ENCODE measurements at places on chromosomes 16 and 17.

DNA sequence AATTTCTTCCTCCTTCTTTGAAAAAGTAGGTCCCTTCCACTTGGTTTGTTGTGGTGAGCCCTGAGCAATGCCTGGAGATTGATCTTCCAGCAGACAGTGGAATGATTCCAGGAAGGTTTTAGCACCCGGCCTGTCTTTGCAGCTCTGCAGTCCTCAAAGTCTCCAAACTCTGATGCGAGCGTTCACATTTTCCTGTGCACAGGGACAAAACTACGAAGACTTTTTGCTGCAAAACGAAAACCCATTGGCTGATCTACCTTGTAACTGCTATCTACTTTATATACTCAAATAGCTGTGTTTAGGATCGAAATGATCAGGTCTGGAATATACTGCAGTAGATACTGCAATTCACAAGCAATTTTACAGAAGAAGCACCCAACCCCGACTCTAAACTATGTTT, 21.7 kb downstream of the G6PC1 start:
- no peak for DNase-seq

- DNase-seq, result no peak
Measured at GRCh38 chr17:50891577-50891989, 25.4 kb upstream of the TOB1 start.

DNA sequence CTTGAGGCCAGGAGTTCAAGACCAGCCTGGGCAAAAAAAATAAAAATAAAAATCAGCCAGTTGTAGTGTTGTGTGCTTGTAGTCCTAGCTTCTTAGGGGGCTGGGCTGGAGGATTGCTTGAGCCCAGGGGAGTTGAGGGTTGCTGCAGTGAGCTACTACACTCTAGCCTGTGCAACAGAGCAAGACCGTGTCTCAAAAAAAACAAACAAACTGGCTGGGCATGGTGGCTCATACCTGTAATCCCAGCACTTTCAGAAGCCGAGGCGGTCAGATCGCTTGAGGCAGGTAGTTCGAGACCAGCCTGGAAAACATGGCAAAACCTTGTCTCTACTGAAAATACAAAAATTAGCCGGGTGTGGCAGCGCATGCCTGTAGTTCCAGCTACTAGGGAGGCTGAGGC, 4.9 kb upstream of the UBALD2 start:
- no peak for DNase-seq

GRCh38 chr17:4833941-4834680, 971 bp downstream of the MINK1 start:
- DNase-seq, result no peak

- DNase-seq, result no peak
Measured at GRCh38 chr16:11399261-11399831, 54.1 kb downstream of the RMI2 start.

- no peak for DNase-seq
Measured at GRCh38 chr16:10652730-10653590, 41.8 kb downstream of the TEKT5 start.

DNA sequence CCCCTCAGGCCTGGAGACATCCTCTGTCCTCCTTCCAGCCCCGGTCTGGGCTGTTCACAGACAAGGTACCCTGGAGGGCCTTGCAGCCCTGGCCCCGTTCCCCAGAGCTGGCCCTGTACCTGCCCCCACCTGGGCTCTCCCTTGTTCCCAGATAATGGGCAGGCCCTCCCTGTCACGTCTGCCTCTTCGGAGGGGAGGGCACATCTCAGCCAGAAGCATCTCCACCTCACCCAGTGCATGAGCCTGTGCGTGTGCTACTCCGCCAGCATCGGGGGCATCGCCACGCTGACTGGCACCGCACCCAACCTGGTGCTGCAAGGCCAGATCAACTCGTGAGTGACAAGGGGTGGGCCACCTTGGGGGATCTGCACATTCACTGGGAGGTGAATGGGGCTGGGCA, 14.9 kb upstream of the FOXN1 start:
- DNase-seq, result no peak

DNA sequence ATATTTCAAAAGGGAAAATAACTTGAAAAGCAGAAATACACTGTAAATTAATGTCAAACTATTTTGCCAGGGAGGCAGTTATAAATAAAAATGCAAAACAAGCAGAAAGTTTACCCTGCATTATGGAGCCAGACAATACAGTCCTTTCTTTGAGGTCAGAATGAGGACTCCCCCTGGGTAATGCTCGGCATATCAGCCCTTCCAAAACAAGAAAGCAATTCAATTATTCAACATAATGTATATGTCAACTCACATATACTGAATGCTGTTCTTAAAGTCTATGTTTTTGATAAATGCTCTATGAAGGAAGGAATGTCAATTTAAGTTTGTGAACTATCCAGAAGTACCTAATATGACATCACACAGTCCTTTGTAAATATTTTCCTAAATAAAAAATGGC, 72.4 kb downstream of the TTC19 start:
- no peak for DNase-seq

DNA sequence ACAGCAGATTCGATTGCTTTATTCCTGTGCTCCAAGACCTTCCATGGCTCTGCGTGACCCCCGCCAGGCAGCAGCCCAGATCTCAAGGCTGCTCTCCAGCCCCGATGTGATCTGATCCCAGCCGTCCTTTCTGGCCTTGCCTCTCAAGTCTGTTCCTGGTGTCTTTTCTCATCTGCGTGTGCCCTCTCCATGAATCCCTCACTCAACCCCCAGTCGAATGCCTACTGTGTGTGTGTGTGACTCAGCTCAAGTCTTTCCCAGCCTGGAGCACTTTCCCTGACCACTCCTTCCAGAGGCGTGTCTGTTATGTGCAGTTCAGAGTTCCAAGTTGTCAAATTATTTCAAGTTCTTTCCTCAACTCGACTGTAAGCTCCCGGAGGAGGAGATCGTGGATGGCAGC, 64.0 kb downstream of the MRM1 start:
- DNase-seq, result no peak

GRCh38 chr17:45221081-45222013, at the start of gene FMNL1:
Gene FMNL1, plus strand, starts transcription at chr17:45221885. Its CDS starts 240 bp downstream, at chr17:45222125.
- no peak for DNase-seq

DNA sequence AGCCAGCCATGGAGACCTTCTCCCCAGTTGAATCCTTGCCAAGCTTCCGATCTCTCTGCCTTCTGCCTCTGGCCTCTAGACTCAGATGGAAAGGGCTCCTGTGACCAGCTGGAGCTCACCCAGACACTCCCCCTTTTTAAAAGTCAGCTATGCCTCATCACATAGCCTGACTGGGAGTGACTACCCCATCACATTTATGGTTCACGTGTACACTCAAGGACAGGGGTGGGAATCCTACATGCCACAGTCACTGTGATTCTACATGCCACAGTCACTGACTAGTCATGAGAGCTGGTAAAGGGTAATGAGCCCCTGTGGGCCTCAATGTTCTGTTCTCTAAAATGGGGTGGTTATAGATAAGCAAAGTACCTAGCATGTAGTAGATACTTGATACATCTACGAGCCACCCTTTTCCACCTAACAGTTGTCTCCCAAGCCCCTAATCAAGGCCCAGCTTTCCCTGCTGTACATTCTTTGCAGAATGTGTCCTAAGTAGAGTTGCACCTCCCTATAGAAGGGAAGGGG, 85.1 kb downstream of the RGS9 start:
- no peak for DNase-seq

GRCh38 chr17:10635290-10635689, 21.8 kb downstream of the MYH3 start:
- DNase-seq, result no peak

- no peak for DNase-seq
Measured at GRCh38 chr16:30065943-30066760, 592 bp downstream of the ALDOA start.

GRCh38 chr17:82241926-82242697, 13.3 kb downstream of the SLC16A3 start:
- DNase-seq, result no peak

DNA sequence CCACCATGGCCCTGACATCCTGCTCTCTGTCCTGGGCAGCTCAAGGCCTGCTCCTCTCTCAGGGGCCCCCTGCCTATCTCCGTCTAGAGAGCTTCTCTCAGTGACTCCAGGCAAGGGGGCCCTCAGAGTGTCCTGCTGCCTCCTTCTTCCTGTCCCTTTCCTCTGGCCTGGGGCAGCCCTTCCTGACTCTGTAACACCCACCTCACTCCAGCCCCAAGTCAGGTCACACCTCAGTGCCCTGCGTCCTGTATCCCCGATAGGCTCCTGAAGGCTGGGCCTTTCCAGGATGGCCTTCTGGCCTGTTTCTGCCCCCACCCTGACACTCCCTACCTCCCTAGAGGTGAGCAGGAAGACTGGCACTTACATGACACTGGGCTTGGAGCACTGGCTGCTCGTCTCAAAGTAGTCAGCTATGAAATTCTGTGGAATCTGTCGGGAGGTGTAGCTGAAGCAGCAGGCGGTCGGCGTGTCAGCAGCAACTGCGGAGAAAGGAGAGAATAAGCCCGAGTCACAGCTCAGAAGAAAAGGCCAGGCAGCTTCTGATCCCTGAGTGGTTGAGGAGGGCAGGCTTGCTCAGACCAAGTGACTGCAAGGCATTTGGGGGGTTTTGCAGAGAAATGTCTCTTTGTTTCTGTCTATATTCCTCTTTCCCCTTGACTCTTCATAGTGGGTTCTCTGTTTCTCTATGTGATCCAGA, 976 bp downstream of the CCL3L1 start:
- no peak for DNase-seq

DNA sequence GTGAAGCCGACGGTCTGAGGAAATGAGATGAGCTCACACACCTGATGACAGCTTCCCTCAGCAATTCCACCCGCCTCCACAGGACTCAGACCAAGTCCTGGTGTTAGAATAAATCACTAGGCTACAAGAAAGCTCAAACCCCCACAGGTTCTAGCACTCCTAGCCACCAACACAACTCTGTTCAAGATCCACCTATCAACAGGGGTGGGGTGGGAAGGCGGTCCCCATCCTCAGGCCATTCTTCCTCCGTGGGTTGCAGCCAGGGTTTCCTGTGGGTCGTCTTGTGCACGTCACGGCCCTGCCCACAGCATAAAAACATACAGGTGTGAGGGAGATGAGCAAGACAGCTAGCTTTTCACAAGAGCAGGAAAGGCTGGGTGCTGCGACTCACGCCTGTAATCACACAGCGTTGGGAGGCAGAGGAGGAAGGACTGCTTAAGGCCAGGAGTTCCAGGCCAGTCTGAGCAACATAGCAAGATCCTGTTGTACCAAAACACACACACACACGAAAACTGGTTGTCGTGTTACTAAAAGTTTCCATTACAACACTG, 81.1 kb downstream of the ANKRD11 start:
- DNase-seq, result no peak

DNA sequence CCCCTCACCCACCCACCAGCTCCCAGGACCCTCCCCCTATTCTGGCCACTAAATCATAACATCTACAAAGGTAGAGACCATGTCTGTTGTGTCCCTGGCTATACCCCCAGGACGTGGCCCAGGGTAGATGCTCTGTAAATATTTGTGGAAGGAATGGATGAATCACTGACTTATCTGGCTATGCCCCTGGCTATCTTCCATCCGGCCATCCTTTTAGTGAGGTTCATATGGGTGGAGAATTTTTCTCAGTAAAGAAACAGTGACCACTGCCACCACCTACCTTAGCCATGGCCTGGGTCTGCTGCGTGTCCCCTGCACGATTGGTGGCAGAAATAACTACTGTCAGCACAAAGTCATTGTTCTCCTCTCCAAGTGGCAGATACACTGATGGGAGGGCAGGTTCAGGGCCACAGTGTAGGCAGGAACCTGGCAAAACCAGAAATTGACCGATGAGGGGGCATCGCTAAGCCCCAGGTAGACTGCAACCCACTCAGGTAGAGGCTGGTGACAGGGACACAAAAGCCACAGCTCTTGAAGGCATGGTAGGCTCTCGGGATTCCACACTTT, 63.1 kb upstream of the BCO1 start:
- DNase-seq, result no peak

DNA sequence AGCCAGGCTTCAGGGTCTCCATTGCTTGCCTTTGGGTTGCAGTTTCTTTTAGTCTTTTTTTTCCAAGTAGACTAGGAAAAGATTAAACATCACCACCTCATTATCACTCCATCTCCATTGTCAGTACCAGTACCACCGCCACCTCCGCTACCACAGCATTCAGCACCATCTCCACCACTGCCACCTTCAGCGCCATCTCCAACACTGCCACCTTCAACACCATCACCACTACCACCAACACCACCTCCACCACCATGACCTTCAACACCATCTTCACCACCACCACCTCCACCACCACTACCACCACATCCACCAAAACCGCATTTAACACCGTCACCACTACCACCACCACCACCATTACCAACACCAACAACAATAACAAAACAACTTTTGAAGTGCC, 141.5 kb upstream of the MPHOSPH6 start:
- DNase-seq, result no peak

DNA sequence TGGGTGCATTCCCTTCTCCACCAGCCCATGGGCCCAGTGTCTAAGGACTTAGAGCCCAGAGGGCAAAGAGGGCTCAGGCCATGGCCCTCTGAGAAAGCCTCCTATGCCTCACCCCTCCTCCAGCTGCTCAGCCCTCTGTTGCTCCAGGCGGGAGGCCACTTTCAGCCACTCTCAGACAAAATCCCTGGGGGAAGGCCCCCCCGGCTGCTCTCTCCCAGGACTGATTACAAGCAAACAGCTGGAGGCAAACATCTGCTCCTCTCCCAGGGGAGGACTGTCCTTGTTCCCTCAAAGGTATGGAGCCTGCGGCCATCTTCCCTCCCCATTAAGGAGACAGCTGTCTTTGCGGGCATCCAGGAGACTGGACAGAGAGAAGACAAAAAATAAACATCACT, 54.9 kb upstream of the DLX4 start:
- DNase-seq, result no peak

- no peak for DNase-seq
Measured at GRCh38 chr17:50506298-50506697, 1.9 kb upstream of the MYCBPAP start.

DNA sequence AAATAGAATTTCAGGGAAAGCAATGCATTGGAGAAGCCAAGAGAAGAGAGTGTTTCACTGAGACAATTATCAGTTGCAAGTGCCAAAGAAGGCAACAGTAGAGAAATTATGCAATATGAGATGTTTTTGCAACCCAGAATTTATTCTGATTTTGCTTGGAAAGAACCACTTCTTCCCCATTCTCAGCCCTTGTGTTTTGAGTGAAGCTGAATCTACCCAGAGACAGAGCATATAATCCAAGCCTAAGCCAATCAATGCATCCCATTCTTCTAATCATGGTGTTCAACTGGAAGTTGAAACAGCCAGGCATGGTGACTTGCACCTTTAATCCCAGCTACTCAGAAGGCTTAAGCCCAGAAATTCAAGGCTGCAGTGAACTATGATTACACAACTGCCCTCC, 6.9 kb upstream of the SCNN1G start:
- no peak for DNase-seq
